Stimulated activated CD4-positive, alpha-beta T cell treated with anti-CD3 and anti-CD28 coated beads, Interleukin-2, amount 100 ng/mL, for 48 hours (primary cell): ENCODE measurements at places on chromosomes 6 and 20.

GRCh38 chr6:37491171-37491829, 8.4 kb downstream of the CCDC167 start:
- DNase-seq = no peak

GRCh38 chr20:58537831-58538230, 22.6 kb upstream of the APCDD1L start:
- DNase-seq = no peak

GRCh38 chr6:63807056-63807455, 171.5 kb downstream of the PHF3 start:
- DNase-seq = no peak

DNA sequence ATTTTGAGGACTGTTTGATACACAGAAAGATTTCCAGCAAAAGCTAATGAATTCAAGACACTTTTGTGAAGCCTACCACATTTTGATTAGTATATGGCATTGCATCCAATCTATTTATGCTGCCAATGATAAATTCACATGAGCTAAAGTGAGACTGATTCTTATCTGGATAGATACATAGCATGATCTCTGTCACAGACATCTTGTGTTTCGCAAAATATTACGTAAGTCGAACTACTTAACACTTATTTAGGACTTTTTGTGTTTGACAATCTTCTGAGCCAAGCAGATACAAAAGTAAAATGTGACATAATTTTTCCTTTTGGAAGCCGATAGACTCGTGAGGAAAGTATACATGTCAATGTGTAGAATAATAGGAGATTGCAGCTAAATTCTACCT, 251.6 kb downstream of the HACE1 start:
- no peak for DNase-seq

- DNase-seq = no peak
Observed at GRCh38 chr6:139287868-139288267, 3.9 kb downstream of the TXLNB start.

- DNase-seq = no peak
Observed at GRCh38 chr20:258963-259362, 1.4 kb downstream of the DEFB132 start.

- DNase-seq = no peak
Observed at GRCh38 chr20:20972490-20972889, 133.7 kb downstream of the LINC00237 start.

- no peak for DNase-seq
Observed at GRCh38 chr6:97645757-97646156, 362.7 kb upstream of the MMS22L start.

GRCh38 chr6:152164957-152165356, 357.5 kb downstream of the ESR1 start:
- no peak for DNase-seq

GRCh38 chr6:30703011-30703410, 12.2 kb upstream of the NRM start:
- DNase-seq = no peak

- no peak for DNase-seq
Observed at GRCh38 chr6:124854338-124854922, 107.8 kb upstream of the RNF217 start.

DNA sequence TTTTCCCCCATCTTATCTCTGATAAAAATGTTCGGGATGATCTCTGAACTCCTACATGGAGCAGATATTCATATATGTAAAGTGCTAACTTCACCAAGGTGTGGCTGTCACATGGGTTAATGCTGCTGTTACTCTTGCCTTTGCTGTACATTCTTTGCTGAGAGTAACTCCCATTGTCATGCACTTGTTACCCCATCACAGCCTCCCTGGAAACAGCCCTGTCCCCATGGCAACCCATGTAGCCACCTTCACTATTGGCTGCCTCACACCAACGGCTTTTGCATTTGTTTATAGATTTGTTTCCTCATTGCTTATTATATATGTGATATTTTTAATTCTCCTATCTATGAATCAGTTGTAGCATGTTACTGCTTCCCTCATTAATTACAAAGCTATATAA, 17.3 kb upstream of the IBTK start:
- DNase-seq = no peak

GRCh38 chr6:156347246-156347645, 429.9 kb upstream of the ARID1B start:
- DNase-seq = no peak

- DNase-seq = no peak
Observed at GRCh38 chr6:3317741-3318211, 59.0 kb downstream of the PSMG4 start.

DNA sequence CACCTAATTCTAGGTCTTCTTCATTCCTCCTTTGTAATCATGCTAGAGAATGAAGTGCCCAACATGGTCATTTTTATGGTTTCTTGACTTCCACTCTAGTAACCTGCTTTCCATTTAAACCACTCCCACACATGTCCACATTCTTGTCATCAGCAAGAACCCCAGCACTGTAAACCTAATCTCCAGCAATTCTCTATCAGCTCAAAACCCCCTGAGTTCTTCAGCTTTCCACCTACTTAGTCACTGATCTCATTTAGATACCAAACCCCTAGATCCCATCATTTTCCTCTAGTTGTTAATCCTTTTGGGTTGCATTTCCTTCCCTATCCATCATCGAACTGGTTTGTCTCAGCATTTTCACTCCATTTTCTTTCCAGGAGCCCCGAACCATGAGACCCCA, 49.7 kb downstream of the GOPC start:
- no peak for DNase-seq

DNA sequence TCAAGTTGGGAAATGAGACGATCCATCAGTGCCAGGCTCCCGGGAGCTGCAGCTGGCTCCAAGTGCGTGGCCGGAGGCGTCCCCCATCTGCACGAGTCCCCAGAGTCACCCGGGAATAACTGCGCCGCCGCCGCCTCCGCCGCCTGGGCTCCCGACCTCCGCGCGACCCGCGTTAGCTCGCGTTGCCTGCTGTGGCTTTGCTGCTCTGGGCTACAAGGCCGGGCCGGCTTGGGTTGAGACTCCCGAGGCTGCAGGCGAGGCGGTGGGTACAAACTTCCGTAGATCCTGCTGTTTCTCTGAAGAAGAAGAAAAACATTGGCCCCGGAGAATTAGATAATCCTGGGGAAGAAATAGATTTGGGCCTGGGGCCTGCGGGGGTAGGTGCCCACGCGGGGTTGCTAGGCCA, 7.4 kb upstream of the LAMP5 start:
- no peak for DNase-seq

- DNase-seq = no peak
Observed at GRCh38 chr20:32209850-32210605, 2.3 kb downstream of the POFUT1 start.
